ENCODE measurements at places on chromosomes 2 and 18. TPM values are rescaled to one million over a fixed set of nuclear protein-coding genes. Genes with fewer than 3 reads are reported as not detected.

DNA sequence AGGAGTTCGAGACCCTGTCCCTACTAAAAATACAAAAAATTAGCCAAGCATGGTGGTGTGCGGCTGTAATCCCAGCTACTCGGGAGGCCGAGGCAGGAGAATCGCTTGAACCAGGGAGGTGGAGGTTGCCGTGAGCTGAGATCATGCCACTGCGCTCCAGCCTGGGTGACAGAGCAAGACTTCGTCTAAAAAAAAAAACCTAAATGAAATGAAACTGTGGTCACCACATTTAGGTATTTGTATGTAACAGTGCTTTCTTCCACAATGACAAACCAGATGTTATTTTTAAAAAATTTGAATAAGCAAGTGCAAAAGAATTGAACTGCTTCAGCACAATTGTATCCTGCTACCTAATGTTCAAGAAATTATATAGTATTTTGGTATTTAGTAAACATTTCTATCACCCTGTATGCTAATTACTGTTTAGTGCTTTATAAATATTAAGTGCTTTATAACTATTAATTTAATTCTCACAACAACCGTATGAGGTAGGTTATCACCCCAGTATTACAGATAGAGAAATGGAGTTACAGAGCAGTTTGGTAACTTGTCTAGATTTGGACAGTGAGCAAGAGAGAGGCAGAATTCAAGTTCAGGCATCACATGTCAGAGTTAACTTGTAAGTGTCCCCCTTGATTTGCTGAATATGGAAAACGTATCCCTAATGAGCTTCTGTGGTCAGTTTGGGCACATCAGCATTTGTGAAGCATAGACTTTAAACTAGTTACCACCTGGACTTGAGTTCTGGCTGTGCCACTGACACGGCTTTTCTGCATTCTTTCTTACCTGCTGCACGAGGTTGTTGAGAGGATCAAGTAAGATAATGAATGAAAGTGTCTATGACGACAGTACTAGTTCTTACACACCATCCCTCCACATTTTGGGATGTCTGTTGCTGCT is 14.4 kb downstream of the PHLPP1 start:
- no peak for DNase-seq

Gene KLHL14
- total RNA-seq: 0.13 TPM

DNA sequence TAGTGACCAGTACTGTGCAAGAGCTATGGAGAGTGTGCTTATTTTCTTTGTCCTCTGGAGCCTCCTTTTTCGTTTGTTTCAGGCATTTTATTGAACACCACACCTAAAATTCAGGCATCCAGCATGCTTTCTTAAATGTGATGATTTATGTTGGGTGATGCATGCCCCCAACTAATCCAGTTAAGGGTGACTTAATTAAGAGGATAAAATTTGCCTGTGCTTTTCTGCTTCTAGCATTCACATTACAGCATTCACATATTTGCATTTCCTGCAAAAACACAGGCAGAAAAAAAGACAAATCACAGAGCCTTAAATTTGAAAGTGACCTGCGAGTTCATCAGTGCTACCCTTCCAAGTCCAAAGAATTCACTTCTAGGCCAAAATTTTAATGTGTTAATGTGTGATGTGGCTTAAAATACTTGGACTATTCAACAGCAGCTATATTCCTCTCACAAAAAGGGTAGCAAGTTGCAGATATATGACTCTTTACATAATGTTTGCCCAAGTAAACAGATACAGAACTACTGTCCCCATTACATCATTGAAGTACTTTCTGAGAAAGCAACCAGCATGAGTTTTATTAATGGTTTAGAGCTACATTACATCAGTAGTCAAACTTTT is 286.5 kb downstream of the THSD7B start:
- DNase-seq: no peak

DNA sequence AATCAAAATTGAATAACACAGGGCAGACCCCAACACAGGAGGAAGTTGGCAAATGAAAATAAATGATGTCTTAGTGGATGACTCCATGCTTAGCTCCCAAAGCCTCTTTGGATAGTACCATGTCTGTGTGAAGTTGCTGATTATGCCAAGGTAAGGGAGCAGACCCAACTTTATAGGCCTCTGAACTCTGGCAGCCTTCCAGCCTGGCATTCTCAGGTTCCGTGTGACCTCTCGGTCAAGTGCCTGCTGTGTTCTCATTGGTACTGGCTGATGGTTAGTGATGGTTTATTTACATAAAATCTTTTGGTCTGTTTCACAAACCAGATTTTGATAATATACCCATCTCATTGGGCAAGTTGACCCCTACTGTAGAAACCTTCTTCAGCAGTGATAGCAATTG is 112.2 kb upstream of the TTC39C start:
- no peak for DNase-seq

Gene DNAH7
- 0.49 TPM for total RNA-seq

Gene ZSWIM2
- total RNA-seq: 0.39 TPM

- no peak for DNase-seq
Measured at GRCh38 chr18:36706134-36706881, 122.5 kb downstream of the TPGS2 start.

GRCh38 chr2:55693181-55694125 is at the start of gene PNPT1:
Gene PNPT1 (minus strand): TSS chr2:55693844. CDS start chr2:55693823, 21 bp downstream.
- DNase-seq: peak; percentile 92

Gene TCF23
- total RNA-seq: 0.03 TPM

Gene CACNB4
- 14.2 TPM for total RNA-seq

Gene UGT1A10
- total RNA-seq: not detected

GRCh38 chr2:236668531-236668969 is 98.9 kb downstream of the ACKR3 start:
- no peak for DNase-seq

GRCh38 chr2:174716785-174717184 is 47.5 kb downstream of the CHRNA1 start:
- DNase-seq: no peak

- no peak for DNase-seq
Measured at GRCh38 chr18:10838553-10838952, 310.8 kb downstream of the PIEZO2 start.

DNA sequence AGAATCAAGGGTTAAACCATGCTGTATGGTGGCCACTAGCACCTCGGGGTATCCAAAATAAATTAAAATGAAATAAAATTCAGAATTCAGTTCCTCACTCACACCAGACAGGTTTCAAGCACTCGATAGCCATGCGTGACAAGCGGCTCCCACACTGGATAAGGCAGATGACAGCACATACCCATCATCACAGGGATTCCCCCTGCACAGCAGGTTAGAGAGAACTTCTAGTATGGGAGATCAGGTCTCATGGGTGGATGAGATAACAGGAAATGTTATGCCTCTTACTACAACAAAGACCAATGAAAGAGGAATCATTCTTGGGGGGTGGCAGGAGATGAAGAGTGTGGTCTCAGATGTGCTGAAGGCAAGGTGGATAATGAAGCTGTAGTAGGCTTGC is 121.9 kb upstream of the ACAA2 start:
- DNase-seq: no peak

Gene NT5C1B
- total RNA-seq: not detected

GRCh38 chr2:37469126-37469525 is 124.7 kb downstream of the QPCT start:
- no peak for DNase-seq

DNA sequence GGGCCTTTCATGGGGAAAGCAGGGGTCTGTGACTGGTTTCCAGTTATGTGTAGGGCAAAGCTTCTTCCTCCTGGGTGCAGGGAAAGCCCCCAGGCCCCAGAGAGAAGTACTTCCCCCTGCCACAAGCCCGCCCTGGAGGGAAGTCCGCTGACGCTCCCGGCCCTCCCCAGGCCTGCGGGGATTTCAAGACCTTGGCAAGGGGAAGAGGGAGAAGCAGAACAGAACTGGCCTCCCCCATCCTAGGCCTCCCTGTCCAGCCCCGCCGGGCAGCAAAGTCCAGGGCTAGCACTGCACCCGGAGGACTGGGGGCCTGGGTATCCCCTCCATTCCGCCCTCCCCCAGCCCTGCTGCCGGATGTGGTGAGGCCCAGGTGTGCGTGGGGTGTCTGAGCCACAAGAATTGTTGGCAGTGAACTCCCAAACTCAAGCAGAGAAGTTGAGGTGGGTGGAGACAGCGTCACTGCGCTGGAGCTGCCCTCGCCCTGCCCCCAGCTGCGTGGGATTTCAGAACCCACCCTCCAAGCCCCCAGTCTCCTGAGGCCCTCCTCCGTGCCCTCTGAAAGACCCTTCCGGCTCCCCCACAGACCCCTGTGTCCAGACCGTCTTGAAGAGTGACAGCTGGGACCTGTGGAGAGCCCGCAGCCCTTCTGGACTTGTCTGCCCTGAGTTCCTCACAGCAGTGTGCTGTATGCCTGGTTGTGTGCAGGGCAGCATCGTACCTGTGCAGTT is 1.1 kb upstream of the DUSP2 start:
- DNase-seq: no peak

Gene CD302
- total RNA-seq: 1.1 TPM

GRCh38 chr2:127671557-127672302 is 3.6 kb downstream of the LIMS2 start:
- DNase-seq: no peak

DNA sequence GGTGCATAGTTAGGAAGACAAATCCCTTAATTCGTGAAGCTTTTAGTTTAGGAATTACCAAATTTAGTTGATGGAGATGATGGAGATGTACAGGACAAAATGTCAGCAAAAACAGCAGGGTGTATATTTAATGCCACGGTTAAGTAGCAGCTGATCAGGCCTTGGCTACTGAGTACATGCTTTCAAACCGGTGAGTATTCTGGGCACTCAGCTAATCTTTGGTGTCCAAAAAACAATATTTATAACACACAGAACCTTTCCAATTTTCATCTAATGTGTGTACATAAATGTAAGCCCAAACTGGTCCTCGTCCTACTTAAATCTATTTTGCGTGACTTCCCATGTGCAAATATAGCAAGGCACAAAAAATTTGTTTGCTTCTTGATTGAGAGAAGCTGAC is 703.4 kb upstream of the LINC00305 start:
- DNase-seq: no peak

GRCh38 chr2:85887566-85888019 is 1.2 kb downstream of the ST3GAL5 start:
- DNase-seq: peak; percentile 46

GRCh38 chr18:27848336-27848735 is 328.6 kb downstream of the CDH2 start:
- no peak for DNase-seq

DNA sequence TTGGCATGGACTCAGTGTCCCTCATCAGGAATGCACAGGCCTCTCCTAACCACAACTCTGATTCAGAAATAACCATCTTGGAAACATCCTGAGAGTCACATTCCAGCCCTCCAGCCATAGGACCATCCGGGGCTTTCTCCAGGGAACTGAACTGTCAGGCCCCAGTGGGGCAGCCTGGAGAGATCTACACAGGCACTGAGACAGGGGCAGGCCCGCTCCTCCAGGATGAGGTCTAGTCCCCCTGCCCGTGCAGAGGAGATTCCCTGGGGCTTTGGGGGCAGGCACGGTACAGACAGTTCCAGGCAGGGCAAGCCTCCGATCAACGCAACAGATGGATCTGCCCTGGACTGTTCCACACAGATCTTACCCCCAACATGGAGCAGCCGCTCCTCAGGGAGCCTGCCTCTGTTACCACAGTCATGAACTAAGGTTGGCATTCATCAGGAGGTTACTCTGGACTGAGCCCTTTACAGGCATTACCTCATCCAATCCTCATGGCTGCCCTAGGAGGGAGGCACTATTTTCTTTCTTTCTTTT is 12.0 kb downstream of the KCNK3 start:
- no peak for DNase-seq

- DNase-seq: no peak
Measured at GRCh38 chr2:162490052-162490717, 146.3 kb downstream of the GCA start.

Gene TPRKB
- 96.8 TPM for total RNA-seq

DNA sequence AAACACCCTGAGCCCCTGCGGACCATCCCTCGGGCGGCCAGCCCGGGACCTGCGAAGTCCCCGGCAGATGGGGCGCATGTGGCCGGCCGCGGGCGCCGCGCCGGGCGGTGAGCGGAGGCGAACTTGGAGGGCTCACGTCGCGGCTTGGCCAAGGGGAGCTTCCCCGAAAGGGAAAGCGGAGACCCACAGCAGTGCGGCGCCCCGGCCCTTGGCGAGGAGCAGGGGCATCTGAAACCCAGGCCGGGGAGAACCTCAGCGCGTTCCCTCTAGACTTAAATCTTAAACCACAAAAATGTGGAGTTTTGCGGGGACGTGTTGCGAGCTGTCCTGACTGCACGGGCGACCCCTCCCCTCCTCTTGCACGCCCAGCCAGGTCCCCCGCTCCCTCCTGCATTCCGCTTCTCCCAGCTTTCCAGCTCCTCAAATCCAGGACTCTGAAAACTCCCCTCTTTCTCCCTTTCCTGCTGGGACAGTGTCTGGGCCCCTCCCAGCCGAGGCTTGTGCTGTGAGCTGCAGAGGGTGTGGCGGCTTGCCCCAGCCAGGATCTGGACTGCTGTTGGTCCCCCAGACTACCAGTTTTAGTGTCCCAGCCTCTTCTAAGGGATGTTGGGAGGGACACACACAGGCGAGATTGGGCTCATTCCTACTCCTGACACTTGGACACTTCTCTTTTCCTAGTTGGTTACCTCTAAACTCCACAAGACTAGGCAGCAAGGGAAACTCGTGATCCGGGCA is 1.3 kb downstream of the FMNL2 start:
- peak; percentile 71 for DNase-seq

Gene TP53I3
- total RNA-seq: 36.5 TPM

- DNase-seq: peak; percentile 33
Measured at GRCh38 chr2:234823877-234824376, 127.9 kb upstream of the SH3BP4 start.

DNA sequence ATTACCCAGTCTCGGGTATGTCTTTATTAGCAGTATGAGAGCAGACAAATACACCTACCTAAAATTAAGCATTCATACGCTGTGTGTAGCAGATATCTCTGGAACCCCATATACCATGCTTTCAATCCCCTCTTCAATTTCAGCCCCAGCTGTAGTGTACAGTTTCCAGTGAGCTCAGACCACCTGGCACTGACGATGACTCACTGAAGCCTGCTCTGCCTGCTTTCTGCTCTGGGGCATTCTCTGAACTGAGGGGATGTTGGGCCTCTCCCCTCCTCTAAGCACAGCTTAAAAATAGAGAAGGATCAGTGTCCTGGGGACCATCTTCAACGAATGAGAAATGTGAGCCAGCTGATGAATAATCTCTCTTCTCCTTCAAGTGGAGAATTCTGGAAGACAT is 8.7 kb upstream of the CCL20 start:
- DNase-seq: no peak

DNA sequence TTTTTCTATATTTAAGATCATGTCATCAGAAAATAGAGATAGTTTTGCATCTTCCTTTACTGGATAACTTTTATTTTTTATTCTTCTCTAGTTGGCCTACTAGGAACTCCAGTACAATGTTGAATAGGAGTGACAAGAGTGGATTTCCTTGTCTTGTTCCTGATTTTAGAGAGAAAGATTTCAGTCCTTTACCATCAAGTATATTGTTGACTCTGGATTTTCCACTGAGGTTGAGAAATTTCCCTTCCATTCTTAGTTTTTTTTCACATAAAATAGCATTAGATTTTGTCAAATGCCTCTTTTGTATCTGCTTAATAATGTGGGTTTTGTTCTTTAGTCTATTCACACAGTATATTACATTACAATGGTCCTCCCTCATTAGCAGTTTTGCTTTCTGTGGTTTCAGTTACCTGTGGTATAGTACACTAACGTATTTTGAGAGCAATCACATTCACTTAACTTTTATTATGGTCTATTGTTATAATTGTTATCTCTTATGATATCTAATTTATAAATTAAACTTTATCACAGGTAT is 105.5 kb downstream of the THADA start:
- peak; percentile 8 for DNase-seq

All from neural progenitor cell (in vitro differentiated cells).